ENCODE measurements at places on chromosomes 5 and 9. TPM values are rescaled to one million over a fixed set of nuclear protein-coding genes. Genes with fewer than 3 reads are reported as not detected.
A peak's percentile ranks its signal among the peaks of the same experiment; 100 is the strongest.

DNA sequence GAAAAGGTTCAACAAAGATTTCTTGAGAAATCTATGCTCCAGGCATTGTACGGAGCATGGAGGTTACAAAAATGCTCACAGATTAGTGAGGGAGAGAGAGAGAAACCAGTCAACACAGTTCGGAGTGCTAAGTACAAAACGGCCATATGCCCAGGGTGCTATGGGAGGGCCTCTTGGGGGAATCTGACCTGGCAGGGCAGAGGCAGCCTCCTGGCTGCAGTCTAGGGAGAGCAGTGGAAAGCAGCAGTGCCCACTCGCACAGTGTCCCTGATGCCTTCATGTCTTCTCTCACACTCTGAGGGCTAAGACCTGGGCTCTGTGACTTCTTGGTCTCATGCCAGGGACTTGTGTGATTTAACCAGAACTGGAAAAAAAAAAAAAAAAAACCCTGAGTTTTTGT is 29.8 kb upstream of the SMC5 start:
- peak; percentile 36 for DNase-seq

DNA sequence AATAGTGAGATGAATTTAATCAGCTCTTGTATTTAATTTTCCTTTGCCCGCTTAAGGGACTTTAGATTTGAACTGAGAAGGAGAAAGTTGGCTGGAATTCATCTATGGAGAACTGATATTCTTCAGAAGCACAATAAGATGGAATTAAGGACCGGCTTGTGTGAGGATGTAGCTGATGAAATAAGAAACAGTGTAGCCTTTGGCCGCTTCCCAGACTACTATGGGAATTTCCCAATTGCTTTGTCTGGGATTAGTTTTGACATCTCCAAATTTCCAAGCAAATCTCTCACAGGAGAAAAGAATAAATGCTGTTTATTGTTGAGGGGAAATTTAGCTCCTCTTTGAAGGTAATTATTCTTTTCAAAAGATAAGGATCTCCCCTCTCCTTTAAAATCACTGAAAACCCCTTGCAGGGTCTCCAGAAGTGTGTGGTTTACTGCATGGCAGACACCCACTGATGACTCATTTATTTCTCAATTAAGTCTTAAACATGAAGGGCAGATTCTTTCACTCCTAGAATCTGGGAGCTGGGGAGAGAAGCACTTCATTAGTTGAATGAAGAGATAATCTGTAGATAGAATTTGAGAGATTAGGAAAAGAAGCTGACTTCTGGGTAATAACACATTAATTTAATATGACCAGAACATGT is 606.5 kb upstream of the ADAMTS16 start:
- peak; percentile 14 for DNase-seq

GRCh38 chr9:136578915-136579649 is 33.2 kb upstream of the NOTCH1 start:
- no peak for DNase-seq

- DNase-seq: peak; percentile 62
Measured at GRCh38 chr9:32431940-32432555, 47.6 kb downstream of the ACO1 start.

Gene ZNF300
- total RNA-seq: 7.8 TPM

Gene URM1
- total RNA-seq: 28.8 TPM

GRCh38 chr5:119059740-119060255 is 11.1 kb upstream of the DMXL1 start:
- no peak for DNase-seq

DNA sequence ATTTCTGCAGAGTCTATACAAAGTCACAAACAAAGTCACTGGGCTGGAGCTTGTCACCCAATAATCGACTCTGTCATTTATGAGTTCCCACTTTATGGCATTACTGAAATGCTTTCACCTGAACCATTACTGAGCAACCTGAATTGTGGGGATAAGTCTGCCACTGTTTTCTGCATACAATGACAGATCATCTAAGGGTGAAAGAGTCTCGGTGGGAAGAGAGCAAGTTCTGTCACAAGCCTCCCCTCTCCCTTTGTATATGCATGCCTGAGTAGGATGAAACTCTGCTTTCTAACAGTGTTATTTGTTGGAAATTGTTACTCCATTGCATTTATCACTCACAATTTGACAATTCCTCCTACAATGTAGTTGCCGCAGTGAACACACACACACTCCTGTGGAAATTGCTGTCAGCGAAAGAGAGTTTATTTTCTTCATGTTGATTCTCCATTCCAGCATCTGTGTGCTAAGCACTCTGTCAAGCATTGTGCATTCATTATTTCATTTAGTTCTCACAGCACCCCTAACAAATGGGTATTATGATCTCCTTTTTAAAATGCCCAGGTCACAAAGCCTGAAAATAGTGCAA is 1732.4 kb upstream of the CDH6 start:
- DNase-seq: no peak

DNA sequence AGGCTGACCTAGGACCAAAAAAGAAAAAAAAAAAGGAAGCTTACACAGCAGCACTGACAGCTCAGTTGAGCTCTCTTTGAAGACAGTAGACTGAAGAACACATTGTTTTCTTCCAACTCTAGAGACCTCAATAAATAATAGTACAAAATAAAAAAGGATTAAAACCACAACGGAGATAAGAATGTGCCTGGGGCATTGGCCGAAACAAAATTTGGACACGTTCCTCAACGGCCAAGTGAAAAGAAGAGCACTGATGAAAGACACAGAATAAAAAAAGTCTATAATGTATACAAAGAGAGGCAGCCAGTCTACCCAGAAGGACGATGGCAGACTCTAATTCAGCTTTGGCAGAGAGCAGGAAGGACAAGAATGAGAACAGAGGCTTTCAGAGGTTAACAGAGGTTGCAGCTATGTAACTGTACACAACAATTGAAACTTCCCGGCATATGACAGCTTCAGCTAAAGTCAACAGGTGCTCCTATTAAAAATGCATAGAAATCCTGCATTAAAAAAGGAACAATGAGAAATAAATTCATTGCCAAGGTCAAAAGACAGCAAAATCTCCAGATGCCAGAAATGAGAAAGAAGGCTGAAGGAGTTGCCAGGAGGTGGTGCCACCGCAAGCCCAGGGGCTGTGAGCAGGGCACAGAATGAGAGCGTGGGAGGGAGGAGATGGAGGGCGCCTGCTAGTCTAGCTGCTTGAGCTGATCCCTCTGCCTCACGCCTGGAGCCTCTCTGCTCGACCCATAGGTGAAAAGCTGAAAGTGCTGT is 113.9 kb downstream of the DCP2 start:
- peak; percentile 32 for DNase-seq

Gene SLC35D2
- 10.8 TPM for total RNA-seq

Gene C9orf50
- not detected for total RNA-seq

Measured in tongue (tissue), 3 donors.